Cortex of kidney (tissue), 1 donor: ENCODE measurements at places on chromosomes 7 and 10.

DNA sequence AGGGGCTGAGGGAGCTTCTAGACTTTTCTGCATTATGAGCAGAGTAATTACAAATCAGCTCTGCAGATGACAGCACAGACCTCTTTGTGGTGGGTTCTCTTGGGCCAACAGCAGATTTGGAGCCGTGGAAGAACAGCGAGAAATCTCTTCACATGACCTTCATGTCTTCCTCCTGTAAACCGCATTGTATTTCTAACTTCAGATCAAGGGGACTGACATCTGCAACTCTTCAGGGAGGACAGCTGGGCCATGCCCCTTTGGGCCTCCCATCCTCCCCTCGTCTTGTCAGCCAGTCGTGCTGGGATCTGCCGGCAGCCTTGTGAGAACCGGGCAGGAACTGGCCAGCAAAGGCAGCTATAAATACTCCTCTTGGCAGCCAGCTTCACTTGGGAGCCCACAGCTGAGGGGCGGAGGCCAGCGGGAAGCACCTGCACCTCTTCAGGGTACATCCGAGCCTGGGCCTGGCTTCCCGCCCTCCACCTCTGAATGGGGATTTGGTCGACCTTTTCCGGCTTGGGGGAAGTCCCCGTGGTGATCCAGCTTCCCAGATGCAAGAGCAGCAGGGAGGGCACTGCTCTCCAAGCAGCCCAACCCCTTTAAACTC, 54.7 kb downstream of the STEAP1B start:
- DNase-seq: no peak

DNA sequence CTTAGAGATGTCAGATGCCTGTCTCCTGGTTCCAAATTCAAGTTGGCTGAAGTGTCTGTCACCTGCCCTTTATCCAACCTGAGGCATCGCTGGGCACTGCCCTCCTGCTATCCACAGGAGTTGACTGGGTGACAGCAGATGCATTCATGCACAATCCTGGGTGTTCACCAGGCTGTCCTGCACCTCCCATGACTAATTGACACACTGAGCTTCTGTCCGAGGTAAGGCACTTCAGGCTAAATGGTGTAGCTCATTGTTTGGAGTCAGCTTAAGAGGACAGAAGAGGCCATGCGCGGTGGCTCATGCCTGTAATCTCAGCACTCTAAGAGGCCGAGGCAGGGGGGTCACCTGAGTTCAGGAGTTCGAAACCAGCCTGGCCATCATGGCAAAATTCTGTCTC, 2.4 kb downstream of the UCMA start:
- DNase-seq: no peak

DNA sequence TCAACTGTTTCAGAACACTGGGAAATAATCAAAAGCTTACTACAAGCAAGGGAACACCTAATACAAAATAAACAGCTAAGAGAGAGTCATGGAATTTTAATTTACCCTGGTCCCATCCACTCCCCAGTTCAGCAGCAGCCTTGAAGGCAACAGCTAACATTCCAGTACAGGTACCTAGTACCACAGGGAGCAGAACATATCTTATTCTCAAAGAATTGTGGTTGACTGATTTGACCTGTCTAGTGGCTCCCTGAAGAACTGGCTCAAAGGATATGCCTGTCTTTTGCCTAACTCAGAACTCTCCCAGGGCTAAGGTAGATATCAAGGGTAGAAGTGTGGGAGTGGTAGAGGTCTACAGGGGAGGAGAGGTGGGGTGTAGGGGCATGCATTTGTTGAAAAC, 32.3 kb downstream of the SMURF1 start:
- no peak for DNase-seq

DNA sequence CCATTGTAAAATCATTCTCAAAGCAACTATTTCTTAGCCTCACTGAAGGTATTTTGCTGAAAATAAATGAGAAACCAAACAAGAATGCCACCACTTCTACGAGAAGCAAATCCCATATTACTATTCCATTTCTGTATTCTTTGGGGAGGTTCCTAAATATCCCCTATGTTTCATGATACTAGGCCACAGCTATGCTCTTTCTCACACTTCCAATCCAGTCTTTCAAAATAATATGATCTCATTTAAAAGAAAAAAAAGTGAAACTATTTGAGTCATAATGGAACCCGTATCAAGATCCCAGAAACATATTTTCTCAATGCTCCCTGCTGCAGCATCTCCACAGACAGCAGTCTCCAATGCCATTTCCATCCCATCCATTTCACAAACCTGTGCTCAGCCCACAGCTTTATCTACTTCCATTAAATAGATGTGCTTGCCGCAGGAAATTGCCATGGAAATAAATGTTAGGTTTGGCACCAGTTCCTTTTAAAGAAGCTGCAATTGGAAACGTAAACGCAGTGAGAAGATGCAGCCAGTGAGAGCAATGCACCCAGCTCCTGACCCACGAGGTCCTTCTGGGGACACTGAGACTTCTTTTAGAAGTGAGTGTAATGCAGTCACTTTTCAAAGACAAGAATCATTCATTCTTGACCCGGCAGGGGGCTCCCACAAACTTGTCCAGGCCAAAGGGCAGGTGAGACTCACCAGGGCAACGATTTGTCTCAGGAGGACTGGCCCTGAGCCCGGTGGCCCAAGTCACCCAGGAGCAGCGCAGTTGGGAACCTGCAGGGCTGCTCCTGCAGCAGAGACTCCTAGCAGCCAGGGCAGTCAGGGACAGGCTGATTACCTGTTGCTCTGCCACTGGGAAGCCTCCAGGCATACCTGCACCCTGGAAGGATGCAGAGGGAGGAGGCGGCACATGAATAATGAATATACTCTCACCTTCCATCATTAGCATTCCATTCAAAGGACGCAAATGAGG, 99.6 kb downstream of the C10orf90 start:
- no peak for DNase-seq

- no peak for DNase-seq
Observed at GRCh38 chr10:6120691-6121090, 31.9 kb downstream of the RBM17 start.

GRCh38 chr10:10919976-10920375, 97.7 kb upstream of the CELF2 start:
- DNase-seq: no peak

DNA sequence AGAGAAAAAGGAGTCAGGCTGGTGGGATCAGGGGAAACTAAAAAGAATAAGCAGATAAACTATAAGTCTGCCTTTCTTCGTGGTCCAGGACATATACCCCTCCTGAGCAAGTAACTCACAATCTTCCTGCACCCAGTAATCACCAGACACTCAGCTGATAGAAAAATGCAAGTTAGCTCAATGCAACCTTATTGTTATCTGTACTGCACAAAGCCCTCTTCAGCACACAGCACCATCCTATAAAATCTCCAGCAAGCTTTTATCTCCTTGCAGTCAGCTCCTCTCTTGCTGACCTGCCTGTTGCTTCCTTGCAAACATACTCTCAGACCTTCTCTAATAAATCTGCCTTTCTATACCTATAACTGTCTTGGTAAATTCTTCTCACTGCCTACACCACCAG, 6.7 kb downstream of the SLC37A3 start:
- DNase-seq: no peak

GRCh38 chr10:23343591-23344240, 881 bp downstream of the C10orf67 start:
- no peak for DNase-seq

- DNase-seq: no peak
Observed at GRCh38 chr7:132965951-132966350, 115.9 kb downstream of the CHCHD3 start.

DNA sequence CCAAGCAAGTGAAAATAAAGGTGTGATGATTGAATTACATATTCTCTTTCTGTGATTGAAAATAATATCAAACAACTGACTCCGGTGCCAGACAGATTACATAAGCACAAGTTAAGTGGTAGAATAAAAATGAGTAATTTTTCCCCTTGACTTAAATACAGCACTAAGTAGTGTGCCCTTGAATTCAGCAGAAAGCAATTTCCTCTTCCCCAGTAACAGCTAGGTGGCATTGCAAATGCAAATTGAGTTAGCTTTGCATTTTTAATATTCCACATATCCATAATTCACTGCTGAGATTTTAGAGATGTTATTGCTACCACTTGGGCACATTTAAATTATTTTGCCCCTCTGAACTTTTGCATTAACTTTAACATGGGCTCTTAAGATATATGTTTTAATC, 89.8 kb upstream of the NPVF start:
- no peak for DNase-seq

DNA sequence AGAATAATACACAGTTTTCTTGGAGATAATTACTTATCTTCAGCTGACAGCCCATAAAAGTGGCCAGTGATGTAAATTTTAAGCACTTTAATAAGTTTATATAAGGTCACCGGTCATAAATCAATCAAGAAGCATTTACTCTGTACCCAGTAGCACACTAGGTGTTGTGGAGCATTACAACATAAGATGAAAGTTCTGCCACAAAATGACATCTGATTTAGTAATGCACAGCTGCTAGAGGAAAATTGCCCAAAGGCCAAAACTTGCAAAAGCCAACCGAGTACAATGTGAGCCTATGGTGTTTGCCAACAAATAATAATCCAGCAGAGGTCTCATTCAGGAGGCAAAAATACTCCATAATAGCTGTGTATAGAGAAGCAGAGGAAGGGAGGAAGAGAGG, 63.6 kb downstream of the GPR37 start:
- DNase-seq: no peak

GRCh38 chr10:18653112-18653511, 1.7 kb upstream of the NSUN6 start:
- DNase-seq: no peak

- no peak for DNase-seq
Observed at GRCh38 chr10:33901166-33901565, 566.7 kb upstream of the NRP1 start.

GRCh38 chr7:5773661-5774086, 7.8 kb downstream of the RNF216 start:
- DNase-seq: no peak

GRCh38 chr7:47318395-47319182, 263.3 kb downstream of the TNS3 start:
- DNase-seq: no peak
